ENCODE measurements at places on chromosomes 3 and 15. TPM values are rescaled to one million over a fixed set of nuclear protein-coding genes. Genes with fewer than 3 reads are reported as not detected.
A peak's percentile ranks its signal among the peaks of the same experiment; 100 is the strongest.

GRCh38 chr15:79811406-79812405 is 85.1 kb downstream of the MTHFS start:
- DNase-seq, result peak; percentile 92

The BUB1B gene
- total RNA-seq, result 35.2 TPM

DNA sequence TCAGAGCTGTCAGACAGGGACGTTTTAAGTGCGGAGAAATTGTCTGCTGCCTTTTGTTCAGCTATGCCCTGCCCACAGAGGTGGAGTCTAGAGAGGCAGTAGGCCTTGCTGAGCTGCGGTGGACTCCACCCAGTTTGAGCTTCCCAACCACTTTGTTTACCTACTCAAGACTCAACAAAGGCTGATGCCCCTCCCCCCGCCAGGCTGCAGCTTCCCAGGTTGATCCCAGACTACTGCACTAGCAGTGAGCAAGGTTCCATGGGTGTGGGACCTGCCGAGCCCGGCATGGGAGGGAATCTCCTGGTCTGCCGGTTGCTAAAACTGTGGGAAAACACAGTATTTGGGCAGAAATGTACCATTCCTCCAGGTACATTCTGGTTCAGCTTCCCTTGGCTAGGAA is 282.1 kb downstream of the VGLL3 start:
- no peak for DNase-seq

The ERICH6 gene
- 0.41 TPM for total RNA-seq

The KNG1 gene
- not detected for total RNA-seq

GRCh38 chr3:13951184-13951583 is 71.3 kb upstream of the WNT7A start:
- no peak for DNase-seq

- DNase-seq, result no peak
Observed at GRCh38 chr3:99175276-99175812, 273.8 kb upstream of the DCBLD2 start.

- DNase-seq, result no peak
Observed at GRCh38 chr3:82311901-82312300, 550.5 kb upstream of the GBE1 start.

DNA sequence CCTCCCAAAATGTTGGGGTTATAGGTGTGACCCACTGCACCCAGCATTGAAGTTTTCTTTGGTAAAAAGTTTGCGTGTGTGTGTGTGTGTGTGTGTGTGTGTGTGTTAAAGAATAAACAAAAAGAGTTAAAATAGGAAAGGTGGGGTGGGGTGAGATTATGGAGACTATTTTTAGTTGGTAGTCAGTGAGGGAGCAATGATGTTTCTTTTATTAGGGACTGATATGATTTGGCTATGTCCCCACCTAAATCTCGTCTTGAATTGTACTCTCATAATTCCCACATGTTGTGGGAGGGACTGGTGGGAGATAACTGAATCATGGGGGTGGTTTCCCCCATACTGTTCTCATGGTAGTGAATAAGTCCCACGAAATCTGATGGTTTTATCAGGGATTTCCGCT is 92.2 kb downstream of the CGNL1 start:
- no peak for DNase-seq

- DNase-seq, result no peak
Observed at GRCh38 chr3:6512172-6512800, 348.6 kb upstream of the GRM7 start.

DNA sequence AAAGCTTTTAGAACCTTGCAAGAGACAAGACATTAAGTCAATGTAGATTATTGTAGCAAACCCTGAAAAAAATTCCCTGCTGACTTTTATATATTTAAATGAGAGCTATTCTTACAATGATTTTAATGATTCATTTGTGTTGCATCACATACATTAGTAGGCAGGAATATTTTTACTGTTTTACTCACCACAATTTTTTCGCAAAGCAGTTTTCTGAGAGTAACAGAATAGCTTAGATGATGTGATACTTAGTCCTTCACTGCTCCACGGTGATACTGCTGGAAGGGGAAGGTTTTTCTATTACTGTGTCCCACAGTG is 43.9 kb upstream of the CLRN1 start:
- peak; percentile 33 for DNase-seq

DNA sequence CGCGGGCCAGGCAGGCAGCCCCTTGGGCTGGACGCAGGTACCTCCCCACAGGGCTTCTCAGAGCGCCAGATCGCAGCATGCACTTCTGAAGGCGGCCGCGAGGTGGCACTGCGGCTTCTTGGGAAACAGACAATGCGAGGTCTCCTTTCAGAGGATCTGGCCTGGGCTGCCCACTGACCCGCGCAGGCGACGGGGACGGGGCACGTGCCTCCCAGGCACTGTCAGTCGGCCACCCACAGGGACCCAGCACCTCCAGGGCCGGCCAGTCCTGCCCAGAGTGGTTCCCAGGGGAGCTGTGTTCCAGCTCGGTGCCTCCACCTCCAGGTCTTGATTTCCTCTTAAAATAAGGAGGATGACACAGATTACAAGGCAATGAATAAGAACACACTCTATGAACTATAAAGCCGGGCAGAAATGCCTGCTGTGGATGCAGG is 24.4 kb upstream of the TXNRD3 start:
- peak; percentile 77 for DNase-seq
